HuH-7 (cell line): ENCODE measurements at places on chromosomes 13 and 19.
A peak's percentile ranks its signal among the peaks of the same experiment; 100 is the strongest.

- peak; percentile 1 for DNase-seq
Observed at GRCh38 chr13:66036024-66036614, 1194.0 kb downstream of the PCDH9 start.

- DNase-seq, result no peak
Observed at GRCh38 chr19:30434797-30435594, 62.8 kb downstream of the ZNF536 start.

DNA sequence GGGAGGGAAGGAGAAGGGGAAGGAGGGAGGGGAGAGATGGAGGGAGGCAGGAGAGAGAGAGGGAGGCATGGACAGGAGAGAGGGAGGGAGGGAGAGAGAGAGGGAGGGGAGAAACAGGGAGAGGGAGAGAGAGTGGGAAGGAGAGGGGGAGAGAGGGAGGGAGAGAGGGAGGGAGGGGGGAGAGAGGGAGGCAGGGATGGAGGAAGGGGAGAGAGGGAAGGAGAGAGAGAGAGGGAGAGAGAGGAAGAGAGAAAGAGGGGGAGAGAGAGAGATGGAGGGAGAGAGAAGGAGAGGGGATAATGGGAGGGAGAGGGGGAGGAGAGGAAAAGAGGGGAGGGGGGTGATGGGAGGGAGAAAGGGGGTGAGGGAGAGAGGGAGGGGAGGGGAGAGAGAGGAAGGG, 86.8 kb upstream of the VSTM2B start:
- no peak for DNase-seq

- no peak for DNase-seq
Observed at GRCh38 chr13:29509999-29510589, 85.4 kb downstream of the SLC7A1 start.

DNA sequence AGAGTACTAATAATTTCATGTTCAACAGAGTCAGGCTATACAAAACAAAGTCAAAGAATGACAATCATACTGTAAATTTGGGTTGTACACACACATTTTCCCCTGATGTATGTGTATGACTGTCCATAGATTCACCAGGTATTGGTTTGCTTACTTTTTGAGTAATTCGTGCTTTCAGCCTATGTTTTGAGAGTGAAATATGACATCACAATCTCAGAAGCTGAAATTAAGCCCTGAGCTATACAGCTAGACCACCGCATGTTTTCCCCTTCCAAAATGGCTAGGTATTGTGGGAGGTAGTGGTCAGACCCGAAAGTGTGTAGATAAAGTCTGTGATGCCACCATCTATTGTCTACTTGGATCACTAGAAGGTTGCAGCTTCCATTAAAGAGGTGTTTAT, 102.8 kb downstream of the KATNAL1 start:
- DNase-seq, result no peak

DNA sequence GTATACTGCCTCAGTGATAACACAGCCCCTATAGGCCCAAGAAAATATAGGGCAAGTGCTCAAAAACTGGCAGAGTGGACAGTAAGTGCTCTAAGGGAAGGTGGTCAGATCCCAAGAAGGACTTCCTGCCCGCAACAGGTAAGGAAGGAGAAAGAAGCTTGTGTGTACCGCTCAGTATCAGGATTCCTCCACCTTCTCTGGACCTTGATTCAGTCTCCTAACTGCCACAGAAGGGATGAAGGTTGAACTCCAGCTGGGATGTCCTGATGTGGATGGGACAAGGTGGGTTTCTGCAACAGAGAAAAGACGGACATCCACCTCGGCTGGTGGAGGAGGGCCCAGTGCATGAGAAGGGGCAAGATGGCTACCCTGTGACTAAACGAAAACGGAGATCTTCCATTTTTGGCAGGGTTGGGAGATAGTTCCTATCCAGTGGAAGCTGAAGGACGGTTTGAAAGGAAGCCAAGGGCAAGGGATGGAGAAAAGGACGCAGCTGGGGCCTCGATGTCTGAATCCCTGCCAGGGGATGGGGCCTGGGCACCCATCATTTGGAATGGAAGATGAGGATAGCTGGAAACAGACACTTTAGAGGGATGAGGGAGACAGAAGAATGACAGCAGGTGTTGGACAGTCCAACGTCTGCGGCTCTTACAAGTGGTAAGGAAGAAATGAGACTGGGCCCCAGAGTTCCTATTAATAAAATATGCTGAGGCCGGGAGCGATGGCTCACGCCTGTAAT, 1.3 kb upstream of the ATF5 start:
- no peak for DNase-seq

DNA sequence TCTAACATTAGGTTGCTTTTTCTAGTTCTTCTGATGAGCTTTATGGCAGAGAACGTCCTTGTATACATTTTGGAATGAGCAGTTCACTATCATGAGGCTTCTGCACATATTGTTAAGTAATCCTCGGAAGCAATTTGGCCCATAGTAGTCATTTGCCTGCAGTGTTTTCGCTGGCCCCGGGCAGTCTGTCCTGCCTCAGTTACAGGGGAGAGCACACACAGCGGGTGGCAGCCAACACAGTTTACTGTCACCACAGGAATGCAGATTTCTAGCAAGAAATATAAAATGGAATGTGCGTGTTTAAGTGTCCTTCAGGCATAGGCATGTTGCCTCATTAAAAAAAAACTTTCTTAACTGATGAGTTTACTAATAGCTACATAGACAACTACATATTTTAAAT, 71.5 kb upstream of the GJB6 start:
- no peak for DNase-seq

GRCh38 chr13:90997951-90998350, 349.5 kb upstream of the MIR17HG start:
- DNase-seq, result no peak

DNA sequence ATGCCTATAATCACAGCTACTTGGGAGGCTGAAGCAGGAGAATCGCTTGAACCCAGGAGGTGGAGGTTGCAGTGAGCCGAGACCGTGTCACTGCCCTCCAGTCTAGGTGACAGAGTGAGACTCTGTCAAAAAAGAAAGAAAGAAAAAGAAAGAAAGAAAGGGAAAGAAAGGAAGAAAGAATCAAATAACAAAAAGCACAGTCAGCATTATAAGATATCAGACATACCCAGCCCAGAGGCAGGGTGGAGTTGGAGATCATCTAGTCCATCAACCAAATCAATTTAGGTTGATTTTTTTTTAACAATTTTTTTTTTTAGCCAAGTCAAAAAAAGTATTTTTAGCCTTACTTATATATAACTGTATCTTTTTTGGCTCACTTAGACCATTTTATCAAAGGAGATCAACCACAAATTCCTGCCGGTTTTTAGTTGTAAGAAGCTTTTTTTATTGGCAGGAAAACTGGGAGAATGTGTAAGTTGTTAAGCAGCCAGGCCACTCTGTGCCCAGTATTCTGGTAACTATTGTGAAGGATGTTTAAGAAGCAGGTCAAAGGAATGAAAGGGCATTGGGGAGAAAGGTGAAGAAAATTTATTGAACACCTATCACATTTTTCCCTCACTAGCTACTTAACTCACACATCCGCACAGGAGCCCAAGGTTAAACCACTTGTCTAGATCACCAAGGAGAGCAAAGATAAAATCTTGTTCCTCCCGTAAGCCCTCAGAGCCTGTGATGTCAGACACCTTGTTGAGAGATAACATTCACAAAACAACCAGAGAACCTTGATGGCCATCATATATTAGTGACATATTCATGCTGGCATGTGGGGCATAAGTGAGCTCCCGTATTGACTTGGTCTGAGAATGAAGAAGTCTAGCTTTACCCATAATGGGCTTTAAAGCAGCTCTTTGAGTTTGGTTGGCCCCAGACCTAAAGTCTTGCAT, 91.8 kb downstream of the COL4A2 start:
- DNase-seq, result no peak

DNA sequence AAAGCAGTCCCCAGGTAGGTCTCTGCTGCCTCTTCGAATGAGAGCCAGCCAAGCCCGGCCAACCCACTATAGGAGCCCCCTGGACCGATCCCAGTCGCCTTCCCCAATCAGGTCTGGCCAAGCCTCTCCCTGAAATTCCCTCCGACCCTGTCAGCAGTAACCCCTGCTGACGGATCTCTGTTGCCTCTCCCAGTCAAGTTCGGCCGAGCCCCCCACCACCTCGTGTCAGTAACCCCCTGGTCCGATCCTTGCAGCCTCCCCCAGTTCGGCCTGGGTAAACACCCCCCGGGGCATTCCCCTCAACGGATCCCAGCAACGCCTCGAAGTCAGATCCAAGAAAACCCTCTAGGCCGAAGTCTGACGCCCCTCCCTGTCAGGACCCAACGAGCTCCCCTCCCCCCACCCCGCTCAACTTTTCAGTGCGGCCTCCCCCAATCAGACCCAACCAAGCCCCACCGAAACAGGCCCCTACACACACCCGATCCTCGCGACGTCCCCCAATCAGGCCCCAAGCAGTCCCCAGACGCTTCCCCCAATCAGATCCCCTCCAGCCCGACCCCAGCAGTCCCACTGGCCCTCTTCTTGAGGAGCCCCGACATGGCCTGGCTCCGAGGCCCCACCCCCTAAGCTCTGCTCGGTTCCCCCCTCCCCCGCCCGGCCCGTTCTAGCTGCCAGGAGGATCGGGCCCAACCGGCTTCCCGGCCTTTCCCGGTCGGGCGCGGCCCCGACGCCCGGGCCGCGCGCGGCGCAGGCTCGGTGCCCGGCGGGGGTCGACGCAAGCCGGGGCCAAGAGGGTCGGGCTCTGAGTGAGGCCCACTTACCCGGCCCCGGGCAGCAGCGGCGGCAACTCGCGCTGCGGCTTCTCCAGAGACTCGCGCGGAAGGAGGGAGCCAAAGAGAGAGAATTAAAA, 1.8 kb downstream of the TNPO2 start:
- peak; percentile 64 for DNase-seq

DNA sequence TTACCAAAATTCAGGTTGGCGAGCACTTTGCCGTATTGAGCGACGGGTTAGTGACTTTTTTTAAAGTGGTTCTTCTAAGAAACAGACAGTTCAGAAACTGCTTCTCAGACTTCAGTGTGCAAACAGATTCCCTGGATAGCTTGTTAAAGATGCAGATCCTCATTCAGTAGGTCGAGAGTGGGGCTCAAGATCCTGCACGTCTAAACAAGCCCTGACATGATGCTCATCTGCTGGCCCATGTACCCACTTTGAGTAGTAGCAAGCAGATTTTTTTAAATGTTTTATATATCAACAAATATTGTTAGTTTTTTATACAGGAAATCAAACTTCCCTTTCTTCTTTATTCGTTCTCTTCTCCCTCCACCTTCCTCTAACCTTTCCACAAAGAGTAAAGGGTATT, 7.3 kb downstream of the METTL21C start:
- no peak for DNase-seq

GRCh38 chr13:104086759-104087158, 1020.5 kb upstream of the SLC10A2 start:
- DNase-seq, result no peak

- DNase-seq, result no peak
Observed at GRCh38 chr19:17127671-17128070, 52.1 kb downstream of the MYO9B start.

- DNase-seq, result no peak
Observed at GRCh38 chr13:22647156-22647850, 533.5 kb upstream of the SGCG start.

- no peak for DNase-seq
Observed at GRCh38 chr13:43662976-43663375, 123.8 kb downstream of the ENOX1 start.

DNA sequence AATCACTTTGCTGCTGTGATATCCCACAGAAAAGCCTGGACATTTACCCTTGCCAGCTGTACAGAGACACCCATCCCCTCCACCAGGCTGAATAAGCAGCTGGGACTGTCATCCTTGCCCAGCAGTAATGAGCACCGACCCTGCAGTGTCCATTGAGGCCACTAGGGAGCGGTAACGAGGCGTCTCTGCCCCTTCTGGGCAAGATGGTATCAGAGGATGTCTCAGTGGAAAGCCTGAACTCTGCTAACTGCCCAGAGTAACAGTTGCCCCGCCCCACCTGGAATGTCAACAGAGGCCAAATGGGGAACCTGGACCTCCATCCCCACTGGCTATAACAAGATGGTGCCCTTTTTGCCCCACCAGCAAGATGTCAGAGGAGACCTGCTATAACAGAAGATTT, 22.8 kb upstream of the CEACAM20 start:
- peak; percentile 77 for DNase-seq

GRCh38 chr13:104098421-104098820, 1032.2 kb upstream of the SLC10A2 start:
- no peak for DNase-seq

GRCh38 chr13:46348961-46349360, 38.1 kb downstream of the RUBCNL start:
- DNase-seq, result no peak

DNA sequence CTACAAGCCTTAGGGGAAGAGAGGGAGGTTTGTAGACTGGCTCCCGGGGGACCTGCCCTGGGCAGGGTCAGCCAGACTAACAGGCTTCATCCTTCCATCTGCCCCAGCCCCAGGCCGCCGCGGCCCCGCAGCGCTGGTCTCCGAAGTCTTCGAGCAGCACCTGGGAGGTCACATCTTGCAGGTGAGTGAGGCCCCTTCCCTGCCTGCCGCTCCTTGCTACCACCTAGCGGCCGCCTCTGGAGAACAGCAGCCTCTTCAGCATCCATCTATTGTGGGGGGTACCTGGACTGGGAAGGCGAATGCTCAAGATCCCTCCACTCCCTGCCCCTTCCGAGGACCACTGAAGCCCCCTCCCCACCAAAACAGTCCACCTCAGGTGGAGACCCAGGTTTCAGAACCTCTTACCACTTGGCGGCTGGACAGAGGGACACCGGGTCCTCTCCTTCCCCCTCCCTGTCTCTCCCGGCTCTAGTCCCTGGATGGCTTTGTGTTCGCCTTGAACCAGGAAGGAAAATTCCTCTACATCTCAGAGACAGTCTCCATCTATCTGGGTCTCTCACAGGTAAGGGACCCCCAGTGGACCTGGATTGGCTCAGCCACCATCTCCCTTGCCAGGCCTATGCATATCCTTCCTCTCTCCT, 12.7 kb downstream of the NPAS1 start:
- DNase-seq, result peak; percentile 89

DNA sequence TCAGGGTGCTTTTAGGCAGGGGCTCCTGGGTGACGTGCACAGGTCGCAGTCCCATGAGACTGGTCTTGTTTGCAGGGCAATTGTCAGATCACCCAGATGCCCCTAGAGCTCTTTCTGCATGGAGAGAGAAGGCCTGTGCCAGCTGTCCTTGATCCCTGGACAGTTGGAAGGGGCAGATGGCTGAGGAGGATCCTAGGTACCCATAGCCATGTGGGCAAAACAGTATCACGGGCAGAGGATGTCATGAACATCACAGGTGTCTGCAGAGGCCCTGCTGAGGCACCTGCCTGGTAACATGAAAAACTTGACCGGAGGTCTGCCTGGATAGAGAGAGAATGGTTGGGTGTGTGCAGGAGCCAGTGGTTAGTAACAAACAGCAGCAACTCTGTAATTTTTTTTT, 99.3 kb downstream of the ZNF536 start:
- DNase-seq, result no peak
